ENCODE measurements at places on chromosomes 1 and 21.

- no peak for DNase-seq
These were observed 81.9 kb downstream of the SPATA17 start for GRCh38 chr1:217712925-217713597.

DNA sequence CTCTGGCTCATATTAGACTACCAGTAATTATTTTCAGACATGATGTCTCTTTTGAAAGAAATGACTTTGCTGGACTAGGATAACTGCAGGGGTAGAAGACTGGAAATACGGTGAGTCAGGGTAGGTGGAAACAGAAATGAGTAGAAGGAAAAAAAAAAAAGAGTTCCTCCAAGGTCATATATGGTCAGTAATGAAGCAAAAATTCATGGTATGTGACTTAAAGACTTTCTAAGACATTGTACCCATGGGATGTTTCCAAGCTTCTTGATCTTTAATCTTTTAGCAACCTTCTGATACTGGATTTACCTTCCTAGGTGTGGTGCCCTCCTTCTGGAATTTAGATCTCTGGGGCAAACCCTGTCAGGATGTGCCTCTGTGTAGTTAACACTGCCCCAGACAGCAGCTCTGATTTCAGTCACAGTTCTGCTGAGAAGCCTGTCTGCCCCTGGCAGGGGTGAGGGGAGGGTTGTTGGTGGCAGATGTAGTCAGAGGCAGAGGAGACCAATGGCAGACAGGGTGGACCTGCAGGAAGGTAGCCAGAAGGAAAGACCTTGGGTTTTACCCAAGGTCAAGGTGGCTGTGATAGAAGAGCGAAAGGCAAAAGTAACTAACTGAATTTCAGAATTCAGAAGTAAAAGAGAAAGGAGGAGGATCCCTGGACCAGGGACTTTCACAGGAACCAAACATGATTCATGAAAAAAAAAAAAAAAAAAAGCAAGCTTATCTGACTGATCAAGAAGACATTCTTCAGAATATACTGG lies 44.1 kb upstream of the BCL10 start:
- DNase-seq: no peak

DNA sequence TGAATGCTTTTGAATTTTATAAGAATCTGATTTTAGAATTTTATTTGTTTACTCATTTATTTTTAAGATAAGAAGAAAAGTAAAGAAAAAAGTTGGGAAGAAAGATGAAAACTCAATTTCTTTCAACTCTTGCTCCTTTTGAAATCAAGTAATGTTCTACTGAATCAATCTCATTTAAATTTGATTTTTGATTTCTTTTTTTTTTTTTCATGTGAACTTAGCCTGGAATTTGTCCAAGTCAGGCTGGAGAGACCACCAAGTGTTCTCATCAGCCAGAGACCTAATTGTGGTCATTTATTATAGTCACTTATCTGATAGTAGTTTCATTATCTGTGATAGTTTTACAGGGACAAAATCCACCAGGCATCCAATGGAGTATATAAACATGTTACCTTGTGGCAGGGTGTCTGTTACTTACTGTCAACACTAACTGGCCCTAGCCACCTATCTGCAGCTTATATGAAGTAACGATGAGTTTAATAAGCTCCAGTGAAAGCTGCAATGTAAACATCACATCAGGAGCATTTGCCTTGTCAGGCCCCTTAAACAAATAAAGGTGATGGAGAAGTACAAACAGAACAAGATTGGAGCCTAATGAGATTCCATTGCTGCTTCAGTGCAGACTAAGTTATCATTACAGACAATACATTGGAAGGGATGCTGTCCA lies 39.2 kb downstream of the HLX start:
- DNase-seq: no peak

GRCh38 chr1:89604414-89604735 lies 28.5 kb upstream of the LRRC8C start:
- DNase-seq: no peak

- no peak for DNase-seq
These were observed 123.4 kb downstream of the SIK1 start for GRCh38 chr21:43303275-43304178.

- no peak for DNase-seq
These were observed 10.0 kb downstream of the SLX9 start for GRCh38 chr21:44949779-44950198.

GRCh38 chr1:239387304-239388158 lies 1.2 kb downstream of the CHRM3 start:
- no peak for DNase-seq

DNA sequence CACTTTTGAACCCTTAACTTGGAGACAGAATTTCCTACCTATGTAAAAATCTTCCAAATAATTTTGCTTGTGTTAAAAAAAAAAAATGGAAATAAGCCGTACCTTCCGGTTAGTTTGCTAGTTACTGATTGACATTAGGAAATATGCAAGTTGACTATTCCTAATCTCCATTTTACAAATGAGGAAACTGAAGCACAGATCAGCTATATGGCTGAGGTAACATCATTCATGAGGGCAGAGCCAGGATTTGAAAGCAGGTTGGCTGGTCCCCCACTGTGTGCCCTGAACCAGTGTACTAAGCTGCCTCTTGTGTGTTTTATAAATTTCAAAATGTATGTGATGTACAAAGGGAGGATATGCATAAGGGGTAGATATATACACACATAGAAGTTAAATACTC lies 29.6 kb downstream of the BACE2 start:
- no peak for DNase-seq

- no peak for DNase-seq
These were observed 15.6 kb upstream of the TTLL10 start for GRCh38 chr1:1157914-1158710.

DNA sequence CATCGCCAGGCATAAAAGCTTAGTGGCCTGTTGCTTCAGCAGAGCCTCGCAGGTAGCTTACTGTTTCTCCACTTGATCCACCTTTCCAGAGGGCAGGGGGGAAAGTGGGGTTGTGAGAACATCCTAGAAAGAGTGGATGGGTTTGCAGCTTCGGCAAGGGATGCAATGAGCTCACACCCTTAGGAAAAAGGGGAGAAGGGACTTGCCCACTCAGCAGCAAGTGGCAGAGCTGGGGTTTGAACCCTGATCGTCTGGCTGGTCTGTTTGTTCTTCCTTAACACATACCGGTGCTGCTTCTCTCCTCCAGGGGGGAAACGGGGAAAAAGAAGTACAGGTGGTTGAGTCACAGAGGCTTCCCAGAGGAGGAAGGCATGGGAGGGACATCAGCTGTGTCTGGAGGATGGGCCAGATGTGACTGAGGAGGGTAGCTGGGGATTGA lies 1.0 kb downstream of the TMEM201 start:
- no peak for DNase-seq

- no peak for DNase-seq
These were observed 137.2 kb upstream of the CAMK1G start for GRCh38 chr1:209446356-209446755.

DNA sequence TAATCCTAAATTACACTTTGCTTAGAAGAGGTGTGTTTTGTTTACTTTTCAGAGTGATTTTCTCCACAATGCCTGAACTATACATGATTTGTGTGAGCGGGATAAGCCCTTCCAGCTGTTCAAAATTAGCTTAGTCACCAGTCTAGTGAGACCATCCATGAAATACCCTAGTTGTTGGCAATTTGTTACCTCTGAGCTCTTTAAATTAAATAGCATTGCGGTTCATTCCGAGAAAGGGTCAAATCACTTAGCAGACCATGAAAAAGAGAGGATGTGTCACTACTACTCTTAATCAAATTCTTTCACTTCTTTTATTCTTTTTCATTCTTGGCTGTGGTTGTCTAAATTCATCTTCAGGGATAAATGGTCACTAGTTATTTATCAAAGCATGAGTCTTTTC lies 11.9 kb upstream of the VAV3 start:
- DNase-seq: no peak

GRCh38 chr1:42209526-42210251 lies 45.1 kb upstream of the GUCA2A start:
- DNase-seq: no peak

DNA sequence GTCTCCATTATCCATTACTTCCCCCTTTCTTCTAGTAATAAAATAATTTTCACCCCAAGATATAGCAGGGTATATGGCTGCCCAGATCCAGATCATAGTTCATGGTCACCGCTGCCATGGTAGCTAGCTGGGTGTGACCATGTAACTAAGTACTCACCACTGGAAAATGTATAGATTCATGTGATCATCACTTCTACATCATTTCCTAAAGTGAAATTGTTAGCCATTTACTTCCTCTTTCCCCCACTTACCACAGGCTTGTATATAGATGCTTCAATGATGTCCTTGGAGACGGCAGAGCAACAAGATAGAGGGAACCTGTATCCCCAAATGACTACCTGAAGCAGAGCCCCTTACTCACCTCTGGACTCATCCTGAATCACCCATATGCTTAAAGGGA lies 22.7 kb upstream of the EYA3 start:
- no peak for DNase-seq

DNA sequence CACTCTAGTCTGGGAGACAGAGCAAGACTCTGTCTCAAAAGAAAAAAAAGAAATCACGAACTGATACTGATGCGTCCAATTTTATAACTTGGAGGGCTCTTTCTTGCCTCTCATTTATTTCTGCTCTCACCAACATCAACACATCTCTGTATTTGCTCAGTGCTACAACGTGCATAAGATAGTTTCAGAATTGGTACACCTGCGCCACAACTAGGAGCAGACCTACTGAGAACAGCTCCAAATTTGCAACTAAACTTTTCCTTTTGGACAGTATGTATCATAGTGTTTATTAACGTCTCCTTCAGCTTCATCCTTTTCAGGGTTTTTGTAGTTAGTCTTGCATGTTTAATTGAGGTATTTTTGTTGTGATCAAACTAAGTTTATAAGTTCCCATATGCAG lies 27.7 kb downstream of the TRAPPC10 start:
- no peak for DNase-seq

Data from brain pericyte (primary cell).